DMS79 treated with DMSO at 0.1 percent for 48 hours (cell line): ENCODE measurements at places on chromosomes 12 and 14.
A peak's percentile ranks its signal among the peaks of the same experiment; 100 is the strongest.

- DNase-seq, result no peak
These were observed 352.3 kb downstream of the EGLN3 start for GRCh38 chr14:33598582-33598981.

- peak; percentile 72 for DNase-seq
These were observed 87.4 kb downstream of the OTOGL start for GRCh38 chr12:80186727-80187217.

GRCh38 chr12:1466481-1467154 is 127.8 kb downstream of the FBXL14 start:
- no peak for DNase-seq

- DNase-seq, result no peak
These were observed 8.6 kb downstream of the SETD1B start for GRCh38 chr12:121812320-121812871.

DNA sequence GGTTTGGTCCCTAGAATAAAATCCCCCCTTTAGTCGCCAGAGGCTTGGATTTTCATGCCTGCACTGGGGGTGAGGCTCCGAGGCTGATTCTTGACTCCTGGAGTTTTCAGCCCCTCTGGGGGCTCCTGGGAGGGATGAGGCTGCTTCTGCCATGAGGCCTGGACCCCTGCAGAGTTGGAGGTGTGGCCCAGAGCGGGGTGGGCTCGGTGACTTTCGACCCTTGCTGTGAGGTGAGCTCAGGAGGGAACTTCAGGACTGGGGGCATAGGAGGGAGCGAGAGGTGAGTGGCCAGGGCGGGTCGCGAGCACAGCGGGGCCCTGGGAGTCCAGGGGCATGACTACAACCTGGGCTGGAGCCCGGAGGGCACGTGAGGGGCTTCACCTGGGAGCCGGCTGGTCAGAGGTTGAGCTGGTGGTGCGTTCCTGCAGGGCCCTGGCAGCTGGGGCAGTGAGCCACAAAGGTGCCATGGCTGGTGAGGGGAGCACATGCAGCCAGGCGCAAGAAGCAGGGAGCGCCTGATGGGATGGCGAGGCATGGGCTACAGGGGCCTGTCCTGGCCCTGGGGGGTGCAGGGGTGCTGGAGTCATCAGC is 168.2 kb downstream of the KIF26A start:
- DNase-seq, result no peak

DNA sequence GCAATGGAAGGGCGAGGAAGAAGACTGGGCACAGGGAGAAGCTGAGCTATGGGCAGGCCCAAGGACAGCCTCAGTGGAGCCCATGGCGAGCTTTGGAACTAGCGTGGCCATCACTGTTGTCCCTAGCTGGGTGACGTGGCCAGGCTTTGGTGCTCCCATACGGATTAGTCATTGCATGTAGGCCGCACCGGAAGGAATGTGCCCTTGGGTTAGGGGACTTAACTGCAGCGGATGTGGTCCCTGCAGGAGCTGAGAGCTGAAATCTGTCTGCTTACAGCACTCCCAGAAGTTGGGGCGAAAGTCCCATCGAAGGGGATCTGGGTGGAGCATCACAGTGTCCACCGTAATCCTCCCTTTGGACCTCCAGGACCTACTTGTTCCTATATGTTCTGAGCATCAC is 133.7 kb downstream of the PAPOLA start:
- no peak for DNase-seq

- no peak for DNase-seq
These were observed 898.4 kb downstream of the SLC16A7 start for GRCh38 chr12:60494244-60494643.

GRCh38 chr14:68810173-68811153 is 17.6 kb upstream of the ZFP36L1 start:
- DNase-seq, result peak; percentile 97

DNA sequence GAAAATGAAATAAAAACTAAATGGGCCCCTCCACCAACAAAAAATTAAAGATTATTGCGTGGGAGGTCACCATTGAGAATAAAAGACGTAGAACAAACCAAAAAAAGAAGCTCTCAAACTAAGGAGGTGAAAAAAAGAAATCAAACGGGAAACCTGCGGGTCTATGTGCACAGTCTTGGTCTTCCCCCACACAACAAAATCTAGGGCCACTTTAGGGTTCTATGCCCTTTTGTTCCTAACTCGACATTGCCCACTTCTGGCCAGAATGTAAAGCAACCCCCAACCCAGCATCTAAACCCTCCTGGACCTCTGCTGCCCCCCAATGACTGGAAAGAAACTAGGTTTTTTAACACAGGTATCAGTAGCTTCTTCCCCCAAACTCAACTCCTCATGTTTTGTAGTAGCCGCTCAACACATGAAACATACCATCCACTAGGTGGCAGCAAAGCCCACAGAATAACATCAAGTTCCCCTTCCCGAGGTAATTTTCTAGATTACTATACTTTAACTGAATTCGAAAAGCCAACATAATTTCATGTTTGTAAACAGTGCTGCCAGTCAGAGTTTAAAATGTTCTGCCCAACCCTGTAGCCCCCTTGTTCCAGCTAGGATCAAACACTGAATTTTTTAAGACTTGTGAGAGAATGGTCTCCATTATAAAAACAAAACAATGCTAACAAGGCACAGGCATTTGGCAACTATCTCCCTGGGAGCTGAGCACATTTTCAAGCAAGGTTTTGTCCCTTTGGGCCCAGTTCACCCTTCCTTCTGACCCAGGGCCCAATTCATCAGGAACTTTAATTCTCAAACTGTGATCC is 18.7 kb downstream of the DAD1 start:
- DNase-seq, result peak; percentile 90

DNA sequence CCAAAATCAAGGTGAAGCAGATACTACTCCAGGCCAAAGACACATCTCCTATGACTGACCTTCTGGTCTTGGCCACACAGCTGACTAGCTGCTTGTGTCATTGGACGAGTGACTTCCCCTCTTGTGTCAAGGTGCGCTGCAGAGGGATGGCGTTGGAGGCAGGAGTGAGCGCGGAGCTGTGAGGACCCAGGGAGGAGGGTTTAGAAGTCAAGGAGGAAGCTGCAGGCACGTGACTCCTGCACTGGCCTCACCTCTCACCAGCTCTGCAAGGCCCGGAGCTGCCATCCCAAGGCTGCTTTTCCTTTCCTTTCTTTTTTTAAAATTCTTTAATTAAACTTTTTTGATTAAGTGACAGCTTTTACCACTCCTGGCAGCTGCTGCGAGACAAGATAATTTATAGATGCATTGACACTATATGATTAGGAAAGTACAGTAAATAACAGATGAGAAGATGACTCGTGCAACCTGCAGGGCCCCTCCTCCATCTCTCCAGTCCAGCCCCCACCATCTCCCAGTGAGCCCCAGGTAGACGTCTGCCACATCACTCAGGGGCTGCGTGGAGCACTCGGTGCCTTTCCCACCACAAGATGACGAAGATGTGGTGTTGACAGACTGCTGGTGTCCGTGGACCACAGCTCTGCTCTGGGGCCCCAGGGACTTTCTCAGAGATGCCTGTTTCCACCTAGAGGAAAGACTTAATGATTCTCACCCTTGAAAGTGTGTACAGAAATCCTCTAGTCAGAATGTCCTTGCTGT is 350.6 kb downstream of the CACNA1C start:
- DNase-seq, result no peak

- no peak for DNase-seq
These were observed 191.8 kb downstream of the MSRB3 start for GRCh38 chr12:65470256-65470655.

DNA sequence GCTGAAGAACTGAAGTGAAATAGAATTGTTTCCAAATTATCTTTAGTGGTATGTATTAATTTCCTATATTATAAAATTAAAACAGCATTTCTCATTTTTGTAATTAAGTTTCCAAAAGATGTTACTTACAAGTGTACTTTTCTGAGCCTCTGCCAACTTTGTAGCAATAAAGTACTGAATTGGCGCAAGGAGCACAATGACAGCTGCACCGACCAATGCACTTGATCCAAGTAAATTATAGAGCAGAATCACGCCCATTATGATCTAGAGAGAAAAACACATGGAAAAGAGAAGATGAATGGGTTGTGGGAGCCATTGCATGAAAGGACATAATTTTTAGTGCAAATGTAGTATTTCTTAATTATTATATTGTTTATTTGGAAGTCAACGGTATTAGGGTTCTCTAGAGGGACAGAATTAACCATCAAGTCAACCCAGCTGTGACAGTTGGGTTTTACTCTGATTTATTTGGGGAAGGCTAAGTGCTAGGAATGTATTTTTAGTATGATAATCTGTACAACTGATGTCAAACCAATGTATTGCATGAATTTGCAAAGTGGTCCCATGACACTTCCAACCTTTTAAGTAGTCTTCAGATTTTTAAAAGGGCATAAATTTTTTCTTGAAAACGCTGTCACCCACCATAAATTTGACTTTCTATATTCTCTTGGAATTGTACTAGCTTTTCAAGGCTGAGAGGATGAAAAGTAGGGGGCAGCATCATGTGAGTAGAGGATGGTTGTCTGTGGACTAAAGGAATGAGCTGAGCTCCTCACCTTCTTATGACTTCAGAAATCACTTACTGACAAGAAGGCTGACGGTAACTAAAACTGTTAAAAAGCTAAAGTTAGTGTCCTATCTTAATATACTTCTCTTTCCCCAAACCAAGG is 33.0 kb downstream of the ABCC9 start:
- DNase-seq, result no peak

- DNase-seq, result no peak
These were observed 290.9 kb downstream of the LRIG3 start for GRCh38 chr12:58629376-58629775.

DNA sequence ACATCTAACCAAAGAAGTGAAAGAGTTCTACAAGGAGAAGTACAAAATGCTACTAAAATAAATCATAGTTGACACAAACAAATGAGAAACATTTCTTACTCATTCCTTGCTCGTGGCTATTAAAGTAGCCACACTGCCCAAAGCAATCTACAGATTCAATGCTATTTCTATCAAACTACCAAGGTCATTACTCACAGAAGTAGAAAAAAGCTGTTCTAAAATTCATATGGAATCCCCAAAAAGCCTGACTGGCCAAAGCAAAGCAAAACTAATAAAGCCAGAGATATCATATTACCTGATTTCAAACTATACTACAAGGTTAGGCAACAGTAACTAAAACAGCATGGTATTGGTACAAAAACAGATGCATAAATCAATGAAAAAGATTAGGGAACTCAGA is 305.6 kb downstream of the RPAP3 start:
- DNase-seq, result no peak

- no peak for DNase-seq
These were observed 380.8 kb upstream of the TMEM132C start for GRCh38 chr12:127885954-127886750.

DNA sequence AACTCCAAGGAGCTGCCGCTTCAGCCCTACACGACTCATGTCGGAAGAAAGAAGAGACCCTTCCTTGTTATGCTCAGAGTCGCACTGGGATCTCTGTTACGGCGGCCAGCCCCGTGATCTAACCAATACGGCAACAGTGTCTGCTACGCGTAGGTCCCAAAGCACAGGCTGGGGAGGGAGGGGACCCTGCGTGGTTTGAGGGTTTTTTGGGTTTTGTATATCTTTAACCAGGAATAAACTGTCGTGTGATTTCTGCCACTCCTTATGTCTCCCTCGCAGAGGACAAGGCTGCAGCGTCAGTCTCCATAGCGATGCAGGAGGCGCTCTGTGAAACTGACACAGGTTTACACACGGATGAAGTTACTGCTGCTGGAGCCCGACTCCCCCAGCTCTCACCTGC is 60.0 kb upstream of the DIO3 start:
- peak; percentile 35 for DNase-seq

DNA sequence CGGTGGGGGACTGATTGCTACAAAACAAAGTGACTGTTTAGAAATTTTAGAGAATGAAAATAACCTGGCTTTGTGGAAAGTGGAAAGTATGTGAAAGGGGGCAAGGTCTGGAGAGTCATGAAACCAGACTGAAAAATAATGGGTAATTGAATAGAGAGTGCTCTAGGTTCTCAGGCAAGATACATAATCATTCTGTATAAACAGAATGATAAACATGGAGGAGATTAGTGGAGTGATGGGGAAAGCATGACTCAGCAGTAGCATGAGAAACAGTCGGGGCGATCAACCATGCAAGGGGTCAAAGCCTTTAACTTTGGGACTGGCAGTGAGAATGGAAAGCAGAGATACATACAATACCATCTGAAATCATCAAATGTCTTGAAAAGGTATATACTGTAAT is 332.5 kb downstream of the CCER1 start:
- no peak for DNase-seq

DNA sequence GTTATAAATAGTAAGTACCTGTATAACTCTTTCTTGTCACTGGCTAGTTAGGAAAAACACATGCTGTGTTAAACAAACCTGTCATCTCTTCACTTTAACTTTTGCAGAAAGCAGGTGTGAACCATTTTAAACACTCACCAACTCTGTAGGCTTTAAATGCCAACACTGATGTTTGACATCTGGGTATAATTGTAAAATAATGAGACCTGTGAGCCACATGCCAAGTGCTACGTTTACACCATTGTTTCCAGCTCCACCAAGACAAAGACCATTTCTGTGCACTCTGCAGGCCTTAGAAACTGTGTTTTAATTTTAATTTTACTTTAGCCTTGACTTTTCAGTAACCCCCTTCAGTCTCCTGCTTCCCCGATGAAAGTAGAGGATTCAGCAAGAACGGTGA is 11.0 kb downstream of the TPH2 start:
- DNase-seq, result no peak

DNA sequence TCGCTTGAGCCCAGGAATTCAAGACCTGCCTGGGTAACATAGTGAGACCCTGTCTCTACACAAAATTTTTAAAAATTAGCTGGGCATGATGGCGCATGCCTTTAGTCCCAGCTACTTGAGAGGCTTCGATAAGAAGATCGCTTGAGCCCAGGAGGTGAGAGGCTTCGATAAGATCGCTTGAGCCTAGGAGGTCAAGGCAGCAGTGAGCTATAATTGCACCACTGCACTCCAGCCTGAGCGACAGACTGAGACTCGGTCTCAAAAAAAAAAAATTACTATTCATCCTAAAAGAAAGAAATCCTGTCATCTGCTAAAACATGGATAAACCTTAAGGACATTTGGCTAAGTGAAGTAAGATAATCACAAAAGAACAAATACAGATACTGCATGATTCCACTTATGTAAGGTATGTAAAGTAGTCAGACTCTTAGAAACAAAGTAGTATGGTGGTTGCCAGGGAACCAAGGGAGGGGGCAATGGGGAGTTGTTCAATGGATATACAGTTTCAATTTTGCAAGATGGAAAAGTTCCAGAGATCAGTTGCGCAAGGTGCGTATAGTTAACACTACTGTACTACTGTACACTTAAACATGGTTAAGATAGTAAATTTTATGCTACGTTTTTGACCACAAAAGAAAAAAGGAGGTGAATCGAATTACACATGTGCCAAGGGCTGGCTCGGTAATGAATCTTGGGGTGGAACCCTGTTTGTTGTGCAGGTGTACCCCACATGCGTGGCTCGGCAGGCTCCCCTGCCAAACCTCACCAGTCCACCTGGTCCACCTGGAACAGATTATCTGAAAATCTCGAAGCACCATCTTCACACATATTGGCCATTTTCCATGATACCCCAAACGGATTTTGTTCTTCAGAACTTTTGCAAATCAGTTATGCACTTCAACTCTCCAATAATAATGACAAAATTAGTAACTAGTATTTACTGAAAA is 18.3 kb upstream of the ATP2A2 start:
- DNase-seq, result peak; percentile 35
